ENCODE measurements at places on chromosomes 6 and 20.

DNA sequence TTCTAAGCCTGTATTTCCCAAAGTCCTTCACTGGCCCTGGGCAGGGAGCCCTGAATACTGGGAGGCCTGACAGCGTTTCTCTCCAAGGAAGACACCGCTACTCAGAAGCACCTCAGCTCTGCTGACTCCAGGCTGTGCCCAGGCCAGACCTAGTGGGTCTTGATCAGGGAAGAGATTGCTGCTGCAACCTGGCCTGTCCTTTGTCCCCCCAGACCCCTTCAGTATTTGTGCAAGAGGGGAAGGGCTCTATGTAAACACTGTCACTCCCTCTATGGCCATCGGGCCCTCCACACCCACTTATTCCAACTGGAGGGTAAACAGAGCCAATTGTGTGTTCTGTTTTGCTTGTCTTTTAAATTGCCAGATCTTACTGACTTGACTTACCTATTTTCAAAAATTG, 20.6 kb downstream of the PLEKHG1 start:
- DNase-seq, result no peak

DNA sequence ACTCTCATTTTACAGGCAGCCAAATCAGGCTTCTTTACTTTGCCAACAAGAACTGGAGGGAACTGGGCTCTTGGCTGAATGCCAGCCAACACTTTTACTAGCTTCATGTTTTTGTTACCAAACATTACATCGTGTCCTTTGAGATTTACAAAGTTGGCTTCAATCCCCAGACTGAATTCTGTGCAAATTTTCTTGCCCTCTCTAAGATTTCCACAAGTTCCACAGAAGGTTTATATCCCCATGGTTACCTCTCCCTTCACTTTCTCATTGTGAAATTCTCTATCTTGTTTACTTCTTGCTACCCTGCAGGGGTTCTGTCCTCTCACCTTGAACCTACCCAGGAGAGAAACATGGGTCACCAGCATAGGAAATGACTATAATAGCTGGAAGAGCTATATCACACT, 37.6 kb upstream of the PLCB1 start:
- no peak for DNase-seq

DNA sequence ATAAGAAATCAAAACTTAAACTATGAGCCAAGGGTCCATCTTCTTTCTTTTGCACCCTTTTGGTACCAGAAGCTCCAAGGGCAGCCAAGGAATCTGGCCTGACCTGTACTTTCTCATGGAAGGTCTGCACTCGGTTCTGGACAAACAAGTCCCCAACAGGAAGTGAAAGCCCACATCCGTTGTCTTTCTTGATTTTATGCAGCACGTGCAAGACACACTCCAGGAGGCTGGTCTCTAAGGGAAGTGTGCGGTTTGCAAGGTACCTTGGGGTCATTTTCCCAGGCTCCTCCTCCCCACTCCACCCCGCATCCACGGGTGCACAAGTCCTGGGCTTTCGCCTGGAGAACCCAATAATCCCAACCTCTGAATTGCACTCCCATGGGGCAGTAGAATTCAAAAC, 101.9 kb downstream of the NFATC2 start:
- DNase-seq, result no peak

GRCh38 chr6:49528571-49528970, 21.9 kb upstream of the C6orf141 start:
- no peak for DNase-seq

GRCh38 chr6:41224800-41225199, 3.3 kb upstream of the TREML4 start:
- no peak for DNase-seq

DNA sequence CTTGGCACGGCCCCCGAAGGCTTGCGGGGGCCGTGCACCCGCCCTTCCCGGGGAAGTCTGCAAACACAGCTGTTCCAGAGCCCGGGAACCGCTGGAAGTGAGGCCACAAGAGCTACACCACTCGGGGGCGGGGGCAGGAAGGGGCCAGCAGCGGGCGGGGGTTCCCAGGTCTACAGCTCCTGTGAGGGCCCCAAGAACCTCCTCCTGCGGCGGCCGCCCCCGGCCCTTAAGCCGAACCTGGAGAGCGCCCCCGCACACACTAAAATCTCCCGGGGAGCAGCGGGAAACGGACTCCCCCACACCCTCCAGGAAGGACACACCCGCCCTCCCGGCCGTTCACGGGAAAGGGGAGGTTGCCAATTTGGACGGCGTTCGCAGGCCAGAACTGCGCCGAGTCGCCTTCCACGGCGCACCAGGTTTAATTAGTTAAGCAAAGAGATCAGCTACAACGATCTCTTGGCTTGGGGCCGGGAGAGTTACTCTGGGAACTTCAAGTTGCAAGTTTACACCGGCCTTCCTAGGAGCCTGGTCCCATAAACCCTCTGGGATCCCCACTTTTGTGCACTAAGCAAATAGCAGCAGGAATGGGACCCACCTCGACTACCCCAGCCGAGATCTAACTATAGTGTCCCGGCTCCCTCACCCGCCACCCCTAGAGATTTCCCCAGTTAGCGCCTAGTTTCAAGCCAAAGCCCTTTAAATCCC, 1.7 kb downstream of the JAG1 start:
- DNase-seq, result no peak

DNA sequence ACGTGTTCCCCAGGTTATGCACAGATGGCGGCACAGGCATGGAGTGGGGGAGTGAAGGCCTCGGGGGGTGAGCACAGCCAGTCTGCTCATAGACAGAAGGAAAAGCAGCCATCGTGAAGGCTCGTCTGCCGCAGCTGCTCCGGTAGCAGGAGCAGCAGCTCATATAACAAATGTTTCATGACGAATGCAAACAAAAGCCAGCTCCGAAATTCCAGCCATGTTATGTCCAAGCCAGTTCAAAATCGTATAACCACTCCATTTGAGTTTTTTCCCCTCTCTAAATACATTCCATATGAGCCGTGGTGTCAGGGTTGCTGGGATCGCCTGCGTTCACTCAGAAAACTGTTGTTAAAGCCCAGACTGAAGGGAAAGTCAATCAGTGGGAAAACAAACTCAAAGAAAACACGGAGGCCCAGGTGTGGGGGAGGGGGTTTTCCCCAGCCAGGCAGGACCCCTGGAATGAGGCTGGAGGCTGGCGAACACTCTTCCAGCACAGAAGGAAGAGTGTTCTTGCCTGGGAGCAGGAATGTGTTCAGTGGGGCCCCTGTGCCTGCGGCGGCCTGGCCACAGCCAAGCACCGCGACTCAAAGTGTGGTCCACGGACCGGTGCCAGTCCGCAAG, 280.4 kb upstream of the TAB2 start:
- DNase-seq, result no peak

GRCh38 chr6:160331204-160331603, 17.0 kb upstream of the SLC22A3 start:
- DNase-seq, result no peak

- no peak for DNase-seq
Observed at GRCh38 chr6:35804996-35805736, at the start of gene LHFPL5. Gene LHFPL5, plus strand, starts transcription at chr6:35805352. Its CDS starts 319 bp downstream, at chr6:35805671.

GRCh38 chr6:127963495-127963894, 62.6 kb upstream of the THEMIS start:
- DNase-seq, result no peak

GRCh38 chr20:6959900-6960312, 192.4 kb downstream of the BMP2 start:
- DNase-seq, result no peak

- no peak for DNase-seq
Observed at GRCh38 chr6:1197309-1197708, 114.6 kb upstream of the FOXQ1 start.

- no peak for DNase-seq
Observed at GRCh38 chr6:16432075-16433032, 194.0 kb downstream of the GMPR start.

Measured in stimulated activated CD4-positive, alpha-beta T cell treated with anti-CD3 and anti-CD28 coated beads, TNF-alpha, amount 100 ng/mL, for 4 hours (primary cell).